ENCODE measurements at places on chromosomes 13 and 19. TPM values are rescaled to one million over a fixed set of nuclear protein-coding genes. Genes with fewer than 3 reads are reported as not detected.

DNA sequence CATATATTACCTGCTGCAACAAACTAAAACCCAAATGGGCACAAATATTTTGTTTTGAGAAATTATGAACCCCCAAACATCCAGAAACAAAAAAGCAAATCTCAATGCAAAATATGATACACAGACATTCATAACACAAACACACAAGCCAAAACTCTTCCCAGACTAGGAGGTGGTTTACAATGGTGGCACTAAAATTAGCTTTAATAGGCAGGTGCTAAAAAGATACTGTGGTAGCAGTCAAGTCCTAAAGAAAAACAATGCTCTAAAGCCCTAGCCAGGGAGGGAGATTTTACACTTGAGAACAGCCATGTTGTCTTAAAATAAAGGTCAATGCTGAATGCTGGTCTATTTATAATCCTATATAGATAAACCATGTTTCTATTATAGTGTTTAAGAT lies 65.0 kb downstream of the DOCK9 start:
- no peak for DNase-seq

- no peak for DNase-seq
These were observed 20.0 kb upstream of the GPR18 start for GRCh38 chr13:99278200-99278599.

- no peak for DNase-seq
These were observed 56.8 kb downstream of the TNFSF13B start for GRCh38 chr13:108326309-108326708.

DNA sequence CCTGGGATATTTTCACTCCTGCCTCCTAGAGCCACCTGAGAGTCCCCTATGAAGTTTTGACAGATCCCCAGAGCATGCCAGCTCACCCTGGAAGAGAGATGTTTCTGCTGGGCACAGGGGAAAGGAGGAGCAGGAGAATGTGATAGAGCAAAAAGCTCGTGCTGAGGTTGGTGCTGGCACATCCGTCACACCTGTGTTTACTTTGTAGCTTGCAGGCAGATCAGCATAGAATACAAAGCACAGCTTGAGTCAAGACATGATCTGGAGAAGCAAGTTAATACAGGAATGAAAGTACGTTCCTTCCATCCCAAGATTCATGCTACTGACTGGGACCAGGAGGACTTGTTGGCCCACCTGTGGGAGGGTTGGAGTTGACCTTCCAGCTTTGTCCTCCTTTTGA lies 46.1 kb downstream of the HSPH1 start:
- no peak for DNase-seq

DNA sequence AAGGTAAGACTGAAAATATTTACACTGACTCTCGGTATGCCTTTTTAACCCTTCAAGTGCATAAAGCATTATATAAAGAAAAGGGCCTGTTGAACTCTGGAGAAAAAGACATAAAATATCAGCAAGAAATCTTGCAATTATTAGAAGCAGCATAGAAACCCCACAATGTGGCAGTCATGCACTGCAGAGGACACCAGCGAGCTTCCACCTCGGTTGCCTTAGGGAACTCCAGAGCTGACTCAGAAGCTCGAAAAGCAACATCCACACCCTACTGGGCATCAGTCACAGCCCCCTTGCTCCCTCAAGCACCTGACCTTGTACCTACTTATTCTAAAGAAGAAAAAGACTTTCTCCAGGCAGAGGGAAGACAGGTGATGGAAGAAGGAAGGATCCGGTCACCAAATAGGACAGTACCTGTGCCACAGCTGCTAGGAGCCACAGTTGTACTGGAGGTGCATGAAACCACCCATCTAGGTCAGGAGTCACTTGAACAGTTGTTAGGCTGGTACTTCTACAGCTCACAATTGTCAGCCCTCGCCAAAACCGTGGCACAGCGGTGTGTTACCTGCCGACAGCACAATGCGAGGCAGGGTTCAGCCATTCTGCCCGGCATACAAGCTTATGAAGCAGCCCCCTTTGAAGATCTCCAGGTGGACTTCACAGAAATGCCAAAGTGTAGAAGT lies 2.9 kb downstream of the ZNF816 start:
- DNase-seq: no peak

GTF3A gene
- polyA plus RNA-seq: 280 TPM

DNA sequence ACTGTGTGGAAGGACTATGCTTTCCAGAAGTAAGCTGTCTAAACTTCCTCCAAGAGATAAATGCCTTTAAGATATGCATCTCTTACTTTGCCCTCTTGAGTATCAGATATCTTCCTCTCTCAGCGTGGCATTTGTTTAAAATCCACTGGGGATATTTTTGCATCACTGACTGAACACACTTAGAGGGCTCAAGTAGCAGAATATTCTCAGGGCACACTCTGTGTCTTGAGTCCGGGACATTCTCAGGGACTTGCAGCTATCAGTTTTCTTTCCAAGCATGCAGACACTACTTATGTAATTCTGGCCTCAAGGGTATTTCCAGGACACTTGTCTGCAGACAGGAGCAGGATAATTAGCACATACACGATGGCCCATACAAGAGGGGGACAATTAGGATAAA lies 84.7 kb downstream of the ERCC5 start:
- no peak for DNase-seq

DNA sequence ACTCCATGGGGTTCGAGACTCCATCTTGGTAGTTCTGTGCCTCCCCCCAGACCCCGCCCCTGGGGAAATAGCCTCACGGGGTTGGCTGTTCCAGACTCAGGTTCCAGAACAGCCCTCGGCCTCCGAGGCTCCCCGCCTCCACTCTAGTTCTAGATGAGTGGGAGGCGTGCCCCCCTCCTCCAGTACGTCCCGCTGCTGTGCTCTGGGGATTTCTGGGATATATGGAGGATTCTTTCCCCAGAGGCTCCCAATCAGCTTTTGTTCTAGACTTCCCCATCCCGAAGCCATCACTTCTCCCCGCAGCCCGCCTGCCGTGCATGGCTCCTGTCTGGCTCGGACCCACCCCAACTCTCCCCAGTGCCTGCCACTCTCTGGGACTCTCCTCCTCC lies 1.9 kb upstream of the CACNG7 start:
- no peak for DNase-seq

DNA sequence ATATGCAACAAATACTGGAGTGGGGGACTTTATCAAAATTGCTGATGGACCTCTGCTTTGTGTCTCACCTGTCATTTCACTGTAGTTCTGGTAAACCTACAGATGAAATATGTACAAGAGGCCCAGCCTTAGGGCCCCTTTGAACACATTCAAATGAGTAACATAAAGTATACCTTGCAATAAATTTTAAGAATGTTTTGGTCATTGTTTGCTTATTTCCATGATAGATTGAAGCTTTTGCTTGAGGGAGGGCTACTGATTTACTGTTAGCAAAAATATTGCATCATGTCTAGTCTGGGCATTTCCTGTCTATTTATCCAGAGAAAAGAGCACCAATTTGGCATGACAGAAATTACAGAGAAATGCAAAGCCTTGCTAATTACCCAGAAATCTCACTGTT lies 705.5 kb upstream of the PCDH9 start:
- DNase-seq: no peak

DNA sequence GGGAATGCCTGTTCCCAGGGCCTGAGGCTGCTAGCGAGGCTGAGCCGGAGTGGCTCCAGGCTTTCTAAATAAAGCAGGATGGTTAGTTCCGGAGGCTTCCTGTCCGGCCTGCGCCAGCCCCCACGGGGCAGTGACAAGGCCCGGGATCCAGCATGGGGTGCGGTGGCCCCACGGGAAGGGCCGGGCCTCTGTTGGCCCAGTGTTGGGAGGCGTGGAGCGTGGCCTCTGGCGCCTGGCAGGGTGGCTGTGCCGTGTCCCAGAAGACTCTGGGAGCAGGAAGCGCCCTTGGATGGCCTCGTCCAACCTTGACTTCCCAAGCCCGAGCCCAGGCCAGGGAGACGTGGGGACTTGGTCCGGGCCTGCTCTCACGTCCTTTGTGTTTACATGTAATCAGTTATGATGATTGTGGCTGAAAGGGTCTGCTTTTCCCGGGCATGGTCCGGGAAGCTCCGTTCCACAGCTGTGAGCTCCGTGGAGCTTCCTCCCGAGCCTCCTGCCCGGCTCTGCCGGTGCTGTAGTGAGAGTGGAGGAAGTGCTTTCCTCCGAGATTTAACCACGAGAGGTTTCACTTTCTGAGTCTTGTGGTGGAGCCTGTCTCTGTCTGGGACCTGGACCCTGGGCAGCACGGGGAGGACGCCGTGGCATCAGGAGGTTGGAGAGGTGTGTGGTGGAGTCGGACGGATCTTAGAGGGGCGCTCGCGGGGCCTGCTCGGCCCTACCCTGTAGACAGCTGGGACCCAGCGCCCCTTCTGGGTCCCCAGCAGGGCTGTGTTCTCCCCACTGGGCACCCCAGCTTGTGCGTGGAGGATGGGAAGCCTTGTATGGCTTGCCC lies 4.6 kb downstream of the GNA11 start:
- peak; percentile 85 for DNase-seq

- DNase-seq: no peak
These were observed 120.9 kb downstream of the ZDHHC20 start for GRCh38 chr13:21338156-21338555.

GRCh38 chr13:30466358-30466714 lies 600 bp upstream of the HMGB1 start:
- no peak for DNase-seq

- DNase-seq: no peak
These were observed 626.9 kb downstream of the EFNB2 start for GRCh38 chr13:105908586-105908985.

PABPC3 gene
- 0.06 TPM for polyA plus RNA-seq

- no peak for DNase-seq
These were observed 47.2 kb upstream of the ZNF737 start for GRCh38 chr19:20612711-20613316.

ATP4A gene
- polyA plus RNA-seq: not detected

LILRB4 gene
- polyA plus RNA-seq: 2.0 TPM

SERPINE3 gene
- 0.01 TPM for polyA plus RNA-seq

GRCh38 chr13:35923347-35923746 lies 207.8 kb downstream of the DCLK1 start:
- DNase-seq: peak; percentile 35

GRCh38 chr13:22883956-22884355 lies 296.8 kb upstream of the SGCG start:
- no peak for DNase-seq

DNA sequence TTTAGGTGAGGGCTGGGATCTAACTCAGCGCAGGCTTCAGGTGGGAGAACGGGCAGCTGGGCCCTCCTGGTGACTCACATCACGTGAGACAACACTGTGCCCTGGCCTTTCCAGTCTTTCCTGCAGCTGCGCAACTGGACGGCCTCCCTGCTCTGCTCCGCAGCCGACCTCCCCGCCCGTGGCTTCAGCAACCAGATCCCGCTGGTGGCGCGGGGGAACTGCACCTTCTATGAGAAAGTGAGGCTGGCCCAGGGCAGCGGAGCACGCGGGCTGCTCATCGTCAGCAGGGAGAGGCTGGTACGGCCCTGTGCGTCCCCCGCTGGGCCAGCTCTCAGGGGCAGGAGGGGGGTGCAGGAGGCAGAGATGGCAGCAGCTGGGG lies 8.8 kb downstream of the SPPL2B start:
- no peak for DNase-seq

GRCh38 chr13:31843044-31843443 lies 103.7 kb downstream of the RXFP2 start:
- no peak for DNase-seq

Measured in heart right ventricle (tissue), 16 donors.